Right ventricle myocardium superior (tissue), 1 donor: ENCODE measurements at places on chromosomes 12 and 14.

DNA sequence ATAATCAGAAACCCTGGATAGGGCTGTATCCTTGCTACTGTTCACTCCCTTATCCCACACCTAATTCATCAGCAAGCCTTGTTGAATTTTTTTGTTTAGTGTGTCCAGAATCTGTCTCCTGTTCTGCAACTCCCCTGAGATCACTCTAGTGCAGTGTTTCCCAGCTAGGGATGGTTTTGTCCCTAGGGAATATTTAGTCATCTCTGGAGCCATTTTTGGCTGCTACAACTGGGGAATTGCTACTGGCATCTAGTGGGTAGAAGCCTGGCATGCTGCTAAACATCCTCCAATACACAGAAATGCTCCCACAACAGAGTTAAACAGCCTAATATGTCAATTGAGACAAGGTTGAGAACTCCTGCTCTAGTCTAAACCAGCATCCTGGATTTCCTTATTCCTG is 248.0 kb downstream of the NPAS3 start:
- DNase-seq, result no peak

GRCh38 chr12:24200010-24200409 is 250.5 kb upstream of the SOX5 start:
- no peak for DNase-seq

DNA sequence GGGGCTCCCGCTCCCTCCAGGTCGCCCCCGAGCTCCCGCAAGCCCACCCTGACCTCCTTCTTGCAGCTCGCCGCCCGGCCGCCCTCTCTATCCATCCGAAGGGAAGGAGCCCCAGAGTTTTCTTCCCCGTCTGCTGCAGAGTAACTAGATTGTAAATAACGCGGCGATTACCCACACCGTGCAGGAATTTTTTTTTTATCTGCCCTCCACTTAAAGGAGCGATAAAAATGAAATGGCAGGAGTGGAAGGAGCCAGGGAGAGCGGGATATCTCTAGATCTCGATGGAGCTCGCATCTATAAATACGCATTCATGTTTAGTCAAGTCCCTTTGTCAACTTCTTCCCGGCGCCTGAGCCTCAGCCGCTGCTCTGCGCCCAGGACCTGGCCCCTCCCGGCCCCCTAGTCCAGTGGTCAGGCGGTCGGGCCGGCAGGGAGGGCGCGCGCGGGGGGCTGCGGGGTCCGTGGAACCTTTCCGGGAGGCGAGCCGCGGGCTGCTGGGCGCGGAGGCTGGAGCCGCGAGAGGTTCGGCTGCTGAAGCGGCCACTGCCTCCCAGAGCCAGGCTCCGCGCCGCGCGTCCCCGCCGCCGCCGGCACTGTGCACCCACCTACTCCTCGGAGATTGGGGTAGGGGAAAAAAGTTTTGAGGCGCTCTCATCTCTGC is 386.0 kb downstream of the BCAT1 start:
- DNase-seq, result peak; percentile 49

DNA sequence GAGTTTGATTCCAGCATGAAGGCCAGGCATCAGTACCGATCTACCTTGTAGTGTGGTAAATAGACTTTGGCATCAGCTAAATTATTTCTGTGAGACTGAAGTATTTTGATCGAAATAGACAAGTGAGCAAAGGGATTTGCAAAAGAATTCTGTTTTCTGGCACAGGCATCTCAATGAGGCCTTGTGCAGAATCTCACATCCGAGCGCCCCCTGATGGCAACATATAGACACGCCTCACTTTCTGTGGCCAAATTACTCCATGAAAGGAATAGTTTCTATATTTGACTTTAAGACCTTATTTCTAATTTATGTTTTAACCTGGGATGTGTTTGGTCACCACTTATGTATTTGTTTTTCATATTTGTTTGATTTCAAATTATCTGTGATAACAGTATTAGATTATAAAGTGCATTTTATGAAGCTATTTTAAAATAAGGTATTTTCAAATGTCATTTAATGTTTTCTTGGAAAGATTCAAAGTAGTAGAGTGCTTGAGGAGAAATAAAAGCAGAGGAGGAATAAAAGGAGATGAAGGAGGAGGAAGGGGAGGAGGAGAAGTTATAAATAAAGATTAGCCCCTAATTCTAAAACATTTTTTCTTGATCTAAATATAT is 731.9 kb downstream of the NRXN3 start:
- DNase-seq, result no peak

GRCh38 chr14:61125867-61126572 is 145.0 kb downstream of the SLC38A6 start:
- no peak for DNase-seq

GRCh38 chr12:100395811-100396210 is 38.9 kb downstream of the SLC17A8 start:
- no peak for DNase-seq

DNA sequence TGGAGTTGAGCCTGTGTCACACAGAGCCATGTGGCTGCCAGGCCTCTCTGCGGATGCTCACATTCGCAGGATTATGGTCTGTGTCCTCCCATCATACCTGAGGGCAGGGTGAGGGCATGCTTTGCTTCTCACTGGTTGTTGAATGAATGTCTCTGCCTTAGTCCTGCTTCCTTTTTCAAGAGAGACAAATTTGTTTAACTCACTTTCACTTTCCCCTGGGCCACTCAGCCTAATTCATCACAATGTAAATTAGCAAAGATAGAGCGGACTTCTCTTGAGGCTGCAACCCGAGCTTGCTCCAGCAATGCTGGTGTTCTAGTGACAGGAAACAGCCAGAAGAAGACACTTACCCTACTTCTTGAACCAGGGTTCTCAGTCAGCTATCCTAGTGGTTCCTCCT is 35.5 kb upstream of the PAX9 start:
- no peak for DNase-seq

GRCh38 chr12:20557096-20557495 is 138.0 kb upstream of the SLCO1C1 start:
- DNase-seq, result no peak

DNA sequence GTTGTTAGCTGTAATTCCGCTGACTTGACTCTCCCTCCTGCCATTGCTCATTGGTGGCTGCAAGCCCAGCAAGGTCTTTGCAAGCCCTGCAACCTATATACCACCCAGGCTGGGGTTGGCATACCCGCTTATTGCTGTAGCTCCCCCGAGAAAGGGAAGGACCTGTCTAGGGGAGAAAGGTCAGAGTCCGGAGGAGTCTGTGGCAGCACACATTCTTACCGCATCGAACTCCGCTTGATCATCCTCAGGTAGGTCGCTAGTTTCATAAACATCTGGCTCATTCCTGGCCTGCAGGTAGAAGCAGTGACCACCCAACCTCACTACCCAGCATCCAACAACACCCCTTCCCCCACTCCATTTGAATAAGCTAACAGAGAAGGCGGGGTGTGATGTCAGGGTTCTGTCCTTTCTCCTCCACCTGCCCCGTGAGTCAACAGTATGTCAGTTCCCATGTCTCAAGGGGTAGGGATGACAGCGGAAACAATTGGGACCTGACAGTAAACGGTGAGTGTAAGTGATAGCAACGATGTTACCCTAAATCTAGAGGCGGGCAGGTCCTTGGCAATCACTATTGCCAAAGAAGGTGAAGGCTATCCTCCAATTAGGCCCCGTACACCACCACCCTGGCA is 1.1 kb downstream of the DCTN2 start:
- DNase-seq, result no peak

DNA sequence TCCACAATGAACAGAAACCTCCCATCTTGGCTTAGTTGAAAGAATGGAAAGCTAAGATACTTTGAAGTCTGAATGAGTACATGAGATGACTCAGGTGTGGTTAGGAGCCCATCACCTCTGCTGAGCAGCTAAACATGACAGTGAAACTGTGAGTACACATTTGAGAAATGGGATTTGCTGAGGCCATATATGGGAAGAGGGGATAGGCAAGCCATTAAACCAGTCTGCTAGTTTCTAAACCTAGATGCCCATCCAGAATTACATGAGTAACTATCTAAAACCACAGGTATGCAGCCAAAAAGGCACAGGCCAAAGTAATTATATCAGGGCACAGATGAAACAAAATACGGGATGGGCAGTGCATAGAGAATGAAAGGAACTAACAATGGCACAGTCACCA is 41.2 kb downstream of the NKX2-1 start:
- no peak for DNase-seq

GRCh38 chr14:31418440-31418839 is 1.9 kb downstream of the HEATR5A start:
- DNase-seq, result no peak

DNA sequence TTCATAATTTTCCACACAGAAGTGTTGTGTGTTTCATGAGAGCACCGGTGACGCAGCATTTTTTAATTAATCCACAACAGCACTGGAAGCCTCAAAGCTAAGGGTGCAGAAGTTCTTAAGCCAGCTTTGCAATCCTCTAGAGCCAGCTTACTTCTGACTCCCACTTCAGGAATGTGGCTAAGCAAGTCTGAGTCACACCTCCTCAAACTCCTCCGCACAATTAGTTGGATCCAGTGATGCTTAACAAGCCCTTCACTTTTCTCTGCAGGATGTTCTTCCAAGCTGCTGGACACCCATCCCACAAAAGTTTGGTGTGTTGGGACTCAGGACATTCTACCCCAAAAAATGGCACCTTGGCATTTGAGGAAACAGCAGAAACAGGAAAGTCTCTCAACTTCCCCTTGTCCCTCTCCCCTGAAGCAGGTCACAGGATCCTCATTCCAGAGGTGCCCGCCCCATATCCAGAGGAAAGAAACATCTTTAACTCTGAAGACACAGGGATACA is 210.0 kb downstream of the PPM1H start:
- DNase-seq, result no peak

DNA sequence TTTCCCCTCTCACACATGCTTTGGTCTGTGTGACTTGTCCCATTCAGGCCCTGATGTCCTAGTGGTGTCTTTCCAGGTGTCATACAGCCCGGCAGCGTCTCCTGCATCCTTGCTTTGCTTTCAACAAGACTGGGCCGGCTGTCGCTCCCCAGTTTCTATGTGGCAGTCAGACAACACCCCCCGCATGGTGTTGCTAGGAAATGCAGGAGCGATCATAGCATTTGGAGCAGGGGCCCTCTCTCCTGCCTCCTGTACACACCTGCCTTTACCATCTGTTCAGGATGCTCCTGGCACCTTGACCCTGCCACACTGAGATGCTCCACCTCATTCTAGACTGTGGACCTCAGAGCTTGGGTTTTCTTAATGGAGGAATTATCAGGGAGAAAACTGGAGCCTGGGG is 29.5 kb downstream of the CACNA1C start:
- no peak for DNase-seq

GRCh38 chr12:120119271-120119973 is 2.9 kb upstream of the RAB35 start:
- no peak for DNase-seq

- DNase-seq, result no peak
Observed at GRCh38 chr12:86179855-86180254, 76.3 kb downstream of the MGAT4C start.

DNA sequence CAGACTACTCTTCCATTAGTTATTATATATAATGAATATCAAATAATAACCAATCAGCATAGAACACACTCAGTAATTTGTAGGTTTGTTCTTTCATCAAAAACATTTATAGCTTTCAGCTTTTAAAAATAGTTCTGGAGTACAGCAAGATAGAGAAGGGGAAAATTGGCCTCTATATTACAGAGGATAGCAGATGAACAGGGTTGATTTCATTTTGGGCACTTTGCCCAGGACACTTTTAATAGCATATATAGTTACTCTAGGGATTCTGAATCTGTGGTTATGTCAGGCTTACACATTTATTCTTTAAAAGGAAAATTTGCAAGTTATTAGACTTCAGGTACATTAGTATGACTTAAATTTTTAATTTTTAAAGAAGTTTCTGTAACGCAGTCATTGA is 52.6 kb downstream of the IFT81 start:
- no peak for DNase-seq

- DNase-seq, result no peak
Observed at GRCh38 chr12:101441461-101442224, 33.5 kb upstream of the SPIC start.

DNA sequence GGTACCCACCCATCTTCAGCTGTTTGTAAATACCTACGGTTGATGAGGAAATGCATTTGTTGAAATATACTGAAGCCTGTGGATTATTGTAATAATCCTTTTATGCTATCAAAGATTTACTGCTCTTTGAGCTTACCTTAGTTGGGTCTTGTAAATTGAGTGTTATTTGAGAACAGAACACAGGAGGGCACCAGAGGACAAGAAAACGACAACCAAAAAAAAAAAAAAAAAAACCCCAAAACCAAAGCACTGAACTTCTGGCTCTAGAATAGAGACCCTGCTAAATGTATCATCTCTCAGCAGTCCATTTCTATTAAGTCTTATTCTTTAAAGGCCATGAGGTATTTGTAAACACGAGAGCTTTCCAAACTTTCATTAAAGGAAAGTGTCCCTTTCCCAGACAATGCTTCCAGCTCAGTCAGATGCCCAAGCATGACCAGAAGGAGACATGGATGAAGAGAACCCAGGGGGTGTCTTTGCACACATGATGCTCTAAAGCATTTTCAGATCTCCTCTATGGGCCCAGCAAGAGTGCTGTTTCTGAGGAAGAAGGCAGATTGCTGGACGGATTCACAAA is 763.9 kb downstream of the NRXN3 start:
- DNase-seq, result no peak

- no peak for DNase-seq
Observed at GRCh38 chr12:130933269-130933995, 20.3 kb upstream of the ADGRD1 start.

DNA sequence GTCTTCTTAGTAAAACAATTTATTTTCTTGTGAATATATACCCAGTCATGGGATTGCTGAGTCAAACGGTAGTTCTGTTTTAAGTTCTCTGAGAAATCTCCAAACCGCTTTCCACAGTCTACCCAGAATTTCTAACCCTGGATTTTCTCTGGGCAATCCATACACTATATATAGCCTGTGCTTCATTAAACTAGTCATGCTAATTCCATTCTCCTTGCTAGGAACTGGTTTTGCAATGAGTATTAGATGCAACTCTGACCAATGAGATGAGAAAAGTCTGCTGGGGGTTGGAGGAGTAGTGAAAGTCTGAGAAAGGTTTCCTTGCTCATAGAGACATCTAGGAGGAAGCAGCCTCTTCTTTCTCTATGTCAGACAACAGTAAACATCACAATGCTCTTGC is 196.1 kb upstream of the CDKN3 start:
- no peak for DNase-seq

GRCh38 chr12:107983756-107984472 is 145.2 kb upstream of the WSCD2 start:
- no peak for DNase-seq

GRCh38 chr12:54413284-54414190 is 5.5 kb downstream of the ITGA5 start:
- DNase-seq, result peak; percentile 80
